ENCODE measurements at places on chromosomes 12 and 14. TPM values are rescaled to one million over a fixed set of nuclear protein-coding genes. Genes with fewer than 3 reads are reported as not detected.

DNA sequence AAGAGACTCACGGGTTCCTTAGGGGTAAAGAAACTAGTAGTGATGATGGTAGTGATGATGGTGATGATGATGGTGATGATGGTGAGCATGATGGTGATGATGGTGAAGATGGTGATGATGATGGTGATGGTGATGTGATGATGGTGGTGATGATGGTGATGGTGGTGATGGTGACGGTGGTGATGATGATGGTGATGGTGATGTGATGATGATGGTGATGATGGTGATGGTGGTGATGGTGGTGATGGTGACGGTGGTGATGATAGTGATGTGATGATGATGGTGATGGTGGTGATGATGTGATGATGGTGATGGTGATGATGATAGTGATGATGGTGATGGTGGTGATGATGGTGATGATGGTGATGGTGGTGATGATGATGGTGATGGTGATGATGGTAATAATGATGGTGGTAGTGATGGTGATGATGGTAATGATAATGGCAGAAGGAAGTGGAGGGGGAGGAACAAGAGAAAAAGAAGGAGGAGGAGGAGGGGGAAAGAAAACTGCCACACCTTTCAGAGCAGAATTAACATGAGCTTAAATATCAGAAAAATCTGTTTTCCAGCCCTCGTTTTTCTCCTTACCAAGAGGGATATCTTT, 85.5 kb downstream of the FZD10 start:
- no peak for DNase-seq
- H3K4me3 ChIP-seq, result no peak overlapping the region
- no peaks in the 10 kb centered on the region for H3K4me1 ChIP-seq
- H3K27ac ChIP-seq, result no peak overlapping the region
- no peaks in the 10 kb centered on the region for H3K36me3 ChIP-seq

- H3K4me3 ChIP-seq, result no peak overlapping the region
- H3K36me3 ChIP-seq, result no peaks in the 10 kb centered on the region
- no peak overlapping the region for H3K27ac ChIP-seq
- no peaks in the 10 kb centered on the region for H3K4me1 ChIP-seq
- H3K27me3 ChIP-seq, result peaks cover 45% of the 10 kb centered on the region
- no peak for DNase-seq
These were observed 1.5 kb downstream of the BCL2L14 start for GRCh38 chr12:12072064-12072760.

DNA sequence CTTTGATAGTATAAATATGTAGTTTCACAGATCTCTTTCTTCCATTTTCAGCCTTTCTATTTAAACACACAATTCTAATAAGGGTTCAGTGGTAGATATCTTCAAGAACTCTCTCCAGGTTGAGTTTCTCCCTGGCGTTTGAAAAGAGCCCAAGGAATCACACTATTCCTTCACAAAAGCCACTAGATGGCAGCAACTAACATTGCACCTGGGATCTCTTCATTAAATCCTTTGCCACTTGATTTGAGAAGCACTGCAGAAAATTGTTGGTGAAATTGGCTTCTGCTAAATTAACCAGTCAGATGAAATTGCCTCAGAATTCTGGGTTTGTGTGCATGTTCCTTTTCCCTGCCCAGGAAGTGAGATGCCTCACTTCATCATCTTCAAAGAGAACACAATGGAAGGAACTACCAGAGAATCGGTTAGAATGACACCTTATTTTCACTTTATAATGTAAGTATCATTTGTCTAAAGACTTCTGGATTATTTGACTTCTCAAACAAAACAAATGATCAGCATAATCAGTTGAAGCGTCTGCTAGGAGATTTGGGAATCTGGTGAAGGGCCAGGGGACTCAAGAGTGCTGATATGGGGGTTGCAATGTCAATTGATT, 6.8 kb downstream of the CCDC198 start:
- no peak overlapping the region for H3K27ac ChIP-seq
- no peaks in the 10 kb centered on the region for H3K36me3 ChIP-seq
- no peak for DNase-seq
- H3K27me3 ChIP-seq, result peaks cover 8% of the 10 kb centered on the region
- peaks cover 11% of the 10 kb centered on the region for H3K4me1 ChIP-seq

DNA sequence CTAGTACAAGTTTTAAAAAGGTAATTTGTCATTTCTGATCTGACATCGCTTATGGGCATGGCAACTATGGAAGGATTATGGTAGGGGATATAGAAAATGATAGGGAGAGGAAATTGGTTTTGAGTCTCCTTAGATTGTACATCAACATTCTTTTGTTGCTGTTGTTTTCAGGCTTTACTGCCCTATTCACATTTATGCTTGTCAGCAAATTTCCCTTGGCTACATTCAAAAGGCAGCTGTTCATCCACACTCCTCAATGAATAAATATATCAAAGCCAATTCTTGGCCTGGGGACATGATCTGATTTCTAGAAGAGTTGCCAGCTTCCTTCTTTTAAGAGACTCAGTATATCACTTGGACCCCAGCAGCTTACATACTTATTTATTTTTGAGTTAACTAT, 283.4 kb downstream of the CEP128 start:
- no peak overlapping the region for H3K27ac ChIP-seq
- no peak overlapping the region for H3K4me3 ChIP-seq
- H3K4me1 ChIP-seq, result no peaks in the 10 kb centered on the region
- no peak for DNase-seq
- H3K36me3 ChIP-seq, result no peaks in the 10 kb centered on the region

DNA sequence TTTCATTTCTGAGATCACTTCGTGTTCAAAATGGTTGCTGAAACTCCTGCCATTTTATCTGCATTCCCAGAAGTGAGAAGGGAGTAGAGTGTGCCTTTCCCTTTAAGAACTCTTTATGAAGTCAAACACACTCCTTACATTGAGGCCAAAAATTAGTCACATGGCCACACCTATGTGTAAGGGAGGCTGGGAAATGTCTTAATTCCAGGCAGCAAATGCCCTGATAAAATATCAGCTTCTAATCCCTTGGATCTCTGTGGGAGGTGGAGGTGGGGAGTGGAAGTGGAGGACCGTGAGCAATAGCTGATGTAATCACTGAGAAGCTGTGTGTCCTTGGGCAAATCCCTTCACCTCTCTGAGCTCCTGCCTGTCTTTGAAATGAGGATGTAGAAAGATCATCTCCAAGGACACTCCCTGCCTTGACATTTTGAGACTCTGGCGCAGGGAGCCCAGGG, 22.7 kb upstream of the ANKRD9 start:
- no peaks in the 10 kb centered on the region for H3K27me3 ChIP-seq
- no peaks in the 10 kb centered on the region for H3K36me3 ChIP-seq
- no peaks in the 10 kb centered on the region for H3K4me1 ChIP-seq
- no peak overlapping the region for H3K4me3 ChIP-seq
- H3K27ac ChIP-seq, result no peak overlapping the region

TGFB3 gene
- total RNA-seq, result 27.2 TPM

DNA sequence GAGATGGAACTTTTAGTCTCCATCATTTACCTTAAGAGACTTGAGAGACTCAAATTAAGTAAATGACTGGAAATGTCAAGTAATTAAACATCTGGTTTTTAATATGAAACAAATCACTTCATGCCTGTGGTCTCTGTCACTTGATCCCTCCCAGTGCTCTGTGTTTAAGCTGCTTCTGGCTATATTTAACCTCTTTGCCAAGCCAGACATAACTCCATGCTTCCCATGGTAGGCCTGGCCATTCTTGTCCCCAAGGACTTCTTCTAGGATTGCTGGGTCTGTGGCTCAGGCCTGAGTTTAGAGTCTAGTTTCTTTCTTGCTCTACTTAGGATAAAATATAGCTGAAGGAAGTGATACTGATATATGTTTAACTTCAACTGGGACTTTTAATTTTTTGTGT, 1013.6 kb downstream of the FLRT2 start:
- H3K36me3 ChIP-seq, result no peaks in the 10 kb centered on the region
- no peaks in the 10 kb centered on the region for H3K27me3 ChIP-seq
- H3K27ac ChIP-seq, result no peak overlapping the region
- no peaks in the 10 kb centered on the region for H3K4me1 ChIP-seq

DNA sequence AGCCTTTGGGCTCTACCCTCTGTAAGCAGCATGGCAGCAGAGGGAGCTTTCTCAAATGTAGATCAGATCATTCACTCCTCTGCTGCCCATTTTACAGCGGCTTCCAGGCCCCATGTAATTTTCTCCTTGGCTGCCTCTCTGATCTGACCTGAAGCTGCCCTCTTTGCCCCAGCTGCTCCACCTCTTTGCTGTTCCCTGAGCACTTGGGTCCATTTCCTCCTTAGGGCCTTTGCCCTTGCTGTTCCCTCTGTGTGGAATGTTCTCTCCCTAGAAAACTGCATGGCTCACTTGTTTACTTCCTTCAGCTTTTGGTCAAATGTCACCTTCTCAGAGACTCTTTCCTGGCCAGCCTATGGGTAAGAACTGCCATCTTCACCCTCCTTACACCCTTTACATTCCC, 37.2 kb downstream of the SMOC1 start:
- peaks cover 54% of the 10 kb centered on the region for H3K27me3 ChIP-seq
- H3K4me1 ChIP-seq, result no peaks in the 10 kb centered on the region
- H3K27ac ChIP-seq, result no peak overlapping the region
- H3K36me3 ChIP-seq, result no peaks in the 10 kb centered on the region
- H3K4me3 ChIP-seq, result no peak overlapping the region
- DNase-seq, result no peak

DNA sequence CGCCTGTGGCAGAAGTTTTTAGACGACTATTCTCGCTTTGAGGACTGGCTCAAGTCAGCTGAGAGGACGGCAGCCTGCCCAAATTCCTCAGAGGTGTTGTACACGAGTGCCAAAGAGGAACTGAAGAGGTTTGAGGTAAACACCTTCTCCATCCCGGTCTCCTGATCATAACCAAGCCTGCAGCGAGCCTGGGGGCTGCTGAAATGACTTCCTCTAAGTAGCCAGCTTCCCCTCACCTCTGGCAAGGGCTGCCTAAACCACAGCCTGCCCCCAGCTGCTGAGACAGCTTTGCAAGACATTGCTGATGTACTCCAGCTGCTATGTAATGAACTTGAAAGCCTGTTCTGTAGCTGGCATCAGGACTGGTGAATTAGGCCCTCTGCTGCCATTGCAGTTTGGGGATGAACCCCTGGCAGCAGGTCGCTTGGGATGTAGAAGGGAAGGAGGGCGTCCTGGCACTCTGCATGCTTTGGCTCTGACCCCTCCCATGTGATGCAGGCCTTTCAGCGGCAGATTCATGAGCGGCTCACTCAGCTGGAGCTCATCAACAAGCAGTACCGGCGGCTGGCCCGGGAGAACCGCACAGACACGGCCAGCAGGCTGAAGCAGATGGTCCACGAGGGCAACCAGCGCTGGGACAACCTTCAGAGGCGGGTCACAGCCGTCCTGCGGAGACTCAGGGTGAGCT, 84.6 kb downstream of the ESR2 start:
- H3K4me1 ChIP-seq, result peaks cover 62% of the 10 kb centered on the region
- peak; percentile 64 for DNase-seq
- H3K27ac ChIP-seq, result peak overlapping the region; percentile 78
- H3K4me3 ChIP-seq, result peak overlapping the region; percentile 47

DNA sequence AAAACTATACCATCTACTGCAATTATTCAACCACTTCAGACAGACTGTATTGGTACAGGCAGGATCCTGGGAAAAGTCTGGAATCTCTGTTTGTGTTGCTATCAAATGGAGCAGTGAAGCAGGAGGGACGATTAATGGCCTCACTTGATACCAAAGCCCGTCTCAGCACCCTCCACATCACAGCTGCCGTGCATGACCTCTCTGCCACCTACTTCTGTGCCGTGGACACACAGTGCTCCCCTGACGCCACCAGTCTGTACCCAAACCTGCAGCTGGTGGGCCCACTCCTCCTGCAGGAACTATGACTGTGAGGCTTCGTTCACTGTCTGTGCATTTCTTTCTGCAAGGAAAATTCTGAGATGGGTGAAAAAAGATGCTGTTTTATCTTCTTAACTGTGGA, 284.7 kb downstream of the DAD1 start:
- H3K4me3 ChIP-seq, result no peak overlapping the region
- no peak overlapping the region for H3K27ac ChIP-seq
- H3K27me3 ChIP-seq, result peaks cover 70% of the 10 kb centered on the region
- no peaks in the 10 kb centered on the region for H3K4me1 ChIP-seq
